SJSA1 (cell line): ENCODE measurements at places on chromosomes 12 and 14.

GRCh38 chr12:26712892-26713291, 120.1 kb downstream of the ITPR2 start:
- H3K27me3 ChIP-seq, result no peaks in the 10 kb centered on the region
- DNase-seq, result no peak
- no peak overlapping the region for H3K4me3 ChIP-seq
- H3K4me1 ChIP-seq, result peaks cover 13% of the 10 kb centered on the region
- H3K27ac ChIP-seq, result no peak overlapping the region

GRCh38 chr14:103206836-103207387, 83.7 kb downstream of the TNFAIP2 start:
- no peak overlapping the region for H3K27ac ChIP-seq
- no peaks in the 10 kb centered on the region for H3K27me3 ChIP-seq
- no peak overlapping the region for H3K4me3 ChIP-seq
- H3K4me1 ChIP-seq, result no peaks in the 10 kb centered on the region
- DNase-seq, result no peak

GRCh38 chr14:103078420-103078749, 5.6 kb upstream of the LBHD2 start:
- H3K4me1 ChIP-seq, result peaks cover 5% of the 10 kb centered on the region
- no peaks in the 10 kb centered on the region for H3K36me3 ChIP-seq

- no peak overlapping the region for H3K27ac ChIP-seq
- no peak overlapping the region for H3K4me3 ChIP-seq
- DNase-seq, result no peak
These were observed 454.9 kb downstream of the ATP23 start for GRCh38 chr12:58396239-58396638.

GRCh38 chr12:56775638-56776037, 12.5 kb downstream of the HSD17B6 start:
- DNase-seq, result no peak
- no peaks in the 10 kb centered on the region for H3K4me1 ChIP-seq
- H3K36me3 ChIP-seq, result no peaks in the 10 kb centered on the region
- H3K27me3 ChIP-seq, result no peaks in the 10 kb centered on the region; the same call in 1 of the 2 replicates
- no peak overlapping the region for H3K4me3 ChIP-seq

DNA sequence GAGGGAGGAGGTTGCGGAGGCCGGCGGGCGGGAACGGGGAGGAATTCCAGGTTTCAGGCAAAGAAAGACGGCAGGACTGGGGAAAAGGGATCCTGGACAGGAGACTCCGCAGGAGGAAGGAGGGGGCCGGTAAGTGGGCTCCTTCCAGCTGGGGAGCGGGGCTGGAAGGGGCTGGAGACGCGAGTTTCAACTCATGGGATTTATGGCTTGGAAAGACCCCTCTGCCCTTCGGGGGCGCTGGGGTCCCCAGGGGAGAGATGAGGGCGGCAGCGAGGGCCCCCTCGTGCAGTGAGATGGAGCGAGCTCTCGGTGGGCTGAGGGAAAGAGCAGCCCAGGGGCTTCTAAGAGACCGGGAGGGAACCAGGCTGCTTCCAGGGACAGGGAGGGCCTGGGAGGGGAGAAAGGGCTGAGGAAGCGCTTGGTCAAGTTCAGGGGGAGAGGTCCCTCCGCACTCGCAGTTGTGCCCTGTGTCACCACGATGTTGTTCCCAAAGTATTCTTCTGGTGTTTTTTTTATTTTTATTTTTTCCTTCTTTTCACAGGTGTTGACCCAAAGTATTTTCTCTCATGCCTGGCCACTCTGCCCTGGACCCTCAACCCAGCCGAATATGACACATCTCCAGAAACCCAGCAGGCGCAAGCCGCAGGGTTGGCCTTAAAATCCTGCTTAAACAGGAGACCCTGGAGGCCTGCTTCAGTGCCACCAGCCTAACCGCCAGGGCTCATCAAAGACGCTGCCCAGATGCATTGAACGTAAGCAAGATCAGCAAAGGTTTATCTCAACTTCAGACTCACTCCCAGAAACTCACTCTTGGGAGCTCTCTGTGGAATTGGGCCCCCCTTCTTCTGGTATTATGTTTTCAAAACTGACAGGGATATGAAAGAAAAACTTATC, 16.1 kb downstream of the TNFAIP2 start:
- peaks cover 13% of the 10 kb centered on the region for H3K36me3 ChIP-seq
- H3K27ac ChIP-seq, result no peak overlapping the region
- H3K4me3 ChIP-seq, result no peak overlapping the region
- no peak for DNase-seq
- H3K27me3 ChIP-seq, result no peaks in the 10 kb centered on the region

- H3K36me3 ChIP-seq, result no peaks in the 10 kb centered on the region
- H3K27ac ChIP-seq, result no peak overlapping the region
- H3K4me1 ChIP-seq, result peaks cover 14% of the 10 kb centered on the region
- 0 out of 2 replicates have a peak, but pooled peaks cover 3% of the 10 kb centered on the region for H3K27me3 ChIP-seq
These were observed 2.9 kb upstream of the PTHLH start for GRCh38 chr12:27975222-27976136.

- H3K36me3 ChIP-seq, result no peaks in the 10 kb centered on the region
- DNase-seq, result no peak
- H3K27ac ChIP-seq, result no peak overlapping the region
- H3K4me1 ChIP-seq, result no peaks in the 10 kb centered on the region
- no peaks in the 10 kb centered on the region for H3K27me3 ChIP-seq
- H3K4me3 ChIP-seq, result no peak overlapping the region
These were observed 390.3 kb downstream of the AACS start for GRCh38 chr12:125455556-125455955.

GRCh38 chr14:61223552-61223951, 57.6 kb downstream of the TMEM30B start:
- H3K4me3 ChIP-seq, result no peak overlapping the region
- no peak overlapping the region for H3K27ac ChIP-seq
- no peak for DNase-seq
- H3K27me3 ChIP-seq, result no peaks in the 10 kb centered on the region

GRCh38 chr12:18090093-18090492, at the start of gene RERGL:
RERGL (minus strand) TSS chr12:18090193; CDS start chr12:18090140, 53 bp downstream.
- H3K4me1 ChIP-seq, result no peaks in the 10 kb centered on the region
- H3K27me3 ChIP-seq, result no peaks in the 10 kb centered on the region
- no peak within 1 kb of the TSS for H3K4me3 ChIP-seq
- no peak within 1 kb of the TSS for H3K27ac ChIP-seq
- H3K36me3 ChIP-seq, result no peaks in the 10 kb centered on the region

GRCh38 chr14:91142214-91142668, 28.4 kb downstream of the DGLUCY start:
- H3K4me3 ChIP-seq, result no peak overlapping the region
- no peak overlapping the region for H3K27ac ChIP-seq
- peaks cover 8% of the 10 kb centered on the region for H3K36me3 ChIP-seq
- H3K4me1 ChIP-seq, result peaks cover 3% of the 10 kb centered on the region; the same call in 1 of the 2 replicates
- no peaks in the 10 kb centered on the region for H3K27me3 ChIP-seq

GRCh38 chr14:55733599-55733998, 153.6 kb downstream of the KTN1 start:
- DNase-seq, result no peak
- no peaks in the 10 kb centered on the region for H3K36me3 ChIP-seq
- no peak overlapping the region for H3K27ac ChIP-seq
- no peaks in the 10 kb centered on the region for H3K4me1 ChIP-seq

DNA sequence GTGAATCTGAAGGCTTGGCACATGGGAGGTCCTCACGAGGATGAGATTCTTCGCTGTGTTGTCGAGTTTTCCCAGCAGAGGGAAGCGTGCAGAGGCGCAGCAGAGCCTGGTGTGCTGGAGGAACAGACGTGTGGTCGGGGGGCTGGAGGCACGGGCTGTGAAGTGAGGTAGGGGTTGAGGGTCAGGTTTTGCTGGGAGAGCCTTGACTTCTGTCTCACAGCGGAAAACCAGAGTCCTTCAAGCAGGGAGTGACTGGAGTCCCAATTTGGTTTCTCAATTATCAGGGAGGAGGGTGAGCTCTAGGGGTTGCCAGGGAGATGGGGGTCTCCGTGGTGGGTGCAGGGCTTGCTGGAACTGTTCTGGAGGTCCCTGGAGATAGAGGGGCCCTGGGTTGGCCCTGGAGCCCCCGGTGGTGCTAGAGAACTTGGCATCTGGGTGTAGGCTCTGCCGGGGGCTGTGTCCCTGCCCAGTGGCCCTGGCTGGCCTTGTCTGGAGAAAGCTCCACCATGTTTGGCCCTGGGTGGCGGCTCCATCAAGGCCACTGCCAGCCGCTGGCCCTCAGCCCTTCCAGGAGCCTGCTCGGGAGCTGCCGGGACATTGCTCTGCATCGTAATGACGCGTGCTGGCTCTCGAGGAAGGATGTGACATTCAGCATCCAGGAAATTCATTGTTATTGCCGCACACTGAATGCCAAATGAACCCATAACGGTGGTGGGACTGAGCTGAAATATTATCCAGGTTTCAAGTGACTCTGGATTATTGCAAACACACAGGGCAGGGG, 215.7 kb downstream of the KIF26A start:
- H3K36me3 ChIP-seq, result no peaks in the 10 kb centered on the region
- no peaks in the 10 kb centered on the region for H3K4me1 ChIP-seq
- H3K27ac ChIP-seq, result no peak overlapping the region
- no peak overlapping the region for H3K4me3 ChIP-seq
- no peaks in the 10 kb centered on the region; the same call in 1 of the 2 replicates for H3K27me3 ChIP-seq

GRCh38 chr14:62017651-62018230, 255.5 kb downstream of the SNAPC1 start:
- H3K4me1 ChIP-seq, result no peaks in the 10 kb centered on the region
- no peak overlapping the region for H3K27ac ChIP-seq
- no peaks in the 10 kb centered on the region for H3K36me3 ChIP-seq
- 0 out of 2 replicates have a peak, but pooled peaks cover 5% of the 10 kb centered on the region for H3K27me3 ChIP-seq
- H3K4me3 ChIP-seq, result no peak overlapping the region

- no peaks in the 10 kb centered on the region for H3K36me3 ChIP-seq
- H3K27ac ChIP-seq, result no peak overlapping the region
- no peak overlapping the region for H3K4me3 ChIP-seq
- H3K27me3 ChIP-seq, result no peaks in the 10 kb centered on the region
- H3K4me1 ChIP-seq, result no peaks in the 10 kb centered on the region
These were observed 369.2 kb downstream of the ZFP36L1 start for GRCh38 chr14:68423686-68424085.
